Heart left ventricle (tissue), 16 donors: ENCODE measurements at places on chromosomes 11 and 22. TPM values are rescaled to one million over a fixed set of nuclear protein-coding genes. Genes with fewer than 3 reads are reported as not detected.

Gene SLC25A22
- total RNA-seq = 4.2 TPM

Gene OR8G5
- total RNA-seq = not detected

Gene ATXN10
- total RNA-seq = 149 TPM

Gene TPH1
- not detected for total RNA-seq

Gene SPTY2D1
- total RNA-seq = 12.2 TPM

Gene TEX12
- total RNA-seq = not detected

Gene ADM2
- not detected for total RNA-seq

Gene SCO2
- not detected for total RNA-seq

Gene MALAT1
- total RNA-seq = 6,606 TPM

Gene DSCAML1
- 1.5 TPM for total RNA-seq

Gene CATSPERZ
- total RNA-seq = not detected
